Omental fat pad (tissue), 4 donors: ENCODE measurements at places on chromosomes 12 and 14.

- no peak for DNase-seq
These were observed 808 bp downstream of the ITPR2 start for GRCh38 chr12:26831951-26832821.

DNA sequence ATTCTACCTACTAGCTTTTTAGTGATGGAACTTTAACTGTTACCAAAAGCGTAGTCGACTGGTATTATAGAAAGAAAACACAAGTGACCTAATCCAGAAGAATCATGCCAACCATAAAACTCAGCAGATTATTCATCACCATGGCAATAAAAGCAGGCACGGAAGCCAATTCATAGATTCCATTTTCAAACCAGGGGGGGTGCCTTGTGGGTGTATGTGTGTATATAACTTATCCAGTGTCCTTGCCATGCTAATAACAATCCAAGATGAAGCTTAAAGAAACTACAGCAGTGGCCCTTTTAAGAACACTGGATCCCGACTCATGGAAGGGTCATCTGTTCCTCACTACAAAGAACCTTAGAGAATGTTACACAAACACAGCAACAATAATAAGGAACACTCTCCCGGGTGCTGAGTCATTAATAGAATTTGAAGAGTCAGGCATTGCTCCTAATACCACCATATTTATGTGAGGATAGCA lies 61.0 kb downstream of the EPS8 start:
- no peak for DNase-seq

DNA sequence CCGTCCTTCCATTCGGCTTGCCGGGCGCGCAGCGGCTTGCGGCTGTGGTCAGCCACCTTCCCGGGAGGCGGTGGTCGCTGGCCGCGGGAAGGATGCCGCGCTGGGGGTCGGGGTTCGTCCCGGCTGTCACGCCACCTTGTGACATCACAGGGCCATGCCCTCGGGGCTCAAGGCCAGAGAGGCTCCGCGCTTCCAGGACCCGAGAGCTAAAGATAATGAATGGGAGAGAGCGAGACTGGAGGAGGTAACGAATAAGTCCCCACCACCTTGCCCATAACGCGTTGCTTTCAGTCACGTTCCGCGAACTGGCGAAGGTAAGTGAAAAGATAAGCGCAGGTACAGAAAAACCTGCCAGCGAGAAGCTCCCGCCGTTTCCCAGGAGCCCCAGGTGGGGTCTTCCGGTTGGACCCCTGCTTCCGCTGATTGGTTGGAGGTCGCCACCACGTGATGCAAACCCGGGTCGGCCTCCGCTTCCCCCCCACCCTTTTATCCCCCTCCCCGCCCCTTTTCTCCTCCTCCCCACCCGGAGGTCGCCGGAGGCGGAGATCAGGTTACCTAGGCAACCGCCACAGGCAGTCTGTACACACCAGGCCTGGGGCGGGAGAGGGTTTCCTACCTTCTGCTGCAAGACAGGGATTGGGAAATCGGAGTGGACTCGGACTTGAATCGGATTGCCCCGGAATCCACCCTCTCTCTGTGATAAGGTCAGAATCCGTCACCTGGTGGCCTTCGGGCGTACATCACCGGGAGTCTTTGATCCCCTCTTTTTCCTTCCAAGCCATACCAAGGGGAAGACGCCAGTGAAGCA lies at the start of gene LRRC9:
LRRC9 (plus strand) TSS at position 575 of the 808 bp plus-strand sequence.
- no peak for DNase-seq

GRCh38 chr12:62426089-62426488 lies 40.5 kb upstream of the MON2 start:
- DNase-seq = no peak

DNA sequence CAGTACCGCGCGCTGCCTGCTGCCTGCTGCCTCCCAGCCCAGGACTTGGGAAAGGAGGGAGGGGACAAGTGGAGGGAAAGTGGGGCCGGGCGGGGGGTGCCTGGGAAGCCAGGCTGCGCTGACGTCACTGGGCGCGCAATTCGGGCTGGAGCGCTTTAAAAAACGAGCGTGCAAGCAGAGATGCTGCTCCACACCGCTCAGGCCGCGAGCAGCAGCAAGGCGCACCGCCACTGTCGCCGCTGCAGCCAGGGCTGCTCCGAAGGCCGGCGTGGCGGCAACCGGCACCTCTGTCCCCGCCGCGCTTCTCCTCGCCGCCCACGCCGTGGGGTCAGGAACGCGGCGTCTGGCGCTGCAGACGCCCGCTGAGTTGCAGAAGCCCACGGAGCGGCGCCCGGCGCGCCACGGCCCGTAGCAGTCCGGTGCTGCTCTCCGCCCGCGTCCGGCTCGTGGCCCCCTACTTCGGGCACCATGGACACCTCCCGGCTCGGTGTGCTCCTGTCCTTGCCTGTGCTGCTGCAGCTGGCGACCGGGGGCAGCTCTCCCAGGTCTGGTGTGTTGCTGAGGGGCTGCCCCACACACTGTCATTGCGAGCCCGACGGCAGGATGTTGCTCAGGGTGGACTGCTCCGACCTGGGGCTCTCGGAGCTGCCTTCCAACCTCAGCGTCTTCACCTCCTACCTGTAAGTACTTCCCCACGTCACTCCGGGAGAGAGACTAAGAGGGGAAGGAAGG lies at the start of gene LGR5:
LGR5 (plus strand) TSS at position 186 of the 732 bp plus-strand sequence; CDS start at position 469, 283 bp downstream.
- no peak for DNase-seq

- DNase-seq = no peak
These were observed 51.8 kb upstream of the ESRRB start for GRCh38 chr14:76324133-76324532.

DNA sequence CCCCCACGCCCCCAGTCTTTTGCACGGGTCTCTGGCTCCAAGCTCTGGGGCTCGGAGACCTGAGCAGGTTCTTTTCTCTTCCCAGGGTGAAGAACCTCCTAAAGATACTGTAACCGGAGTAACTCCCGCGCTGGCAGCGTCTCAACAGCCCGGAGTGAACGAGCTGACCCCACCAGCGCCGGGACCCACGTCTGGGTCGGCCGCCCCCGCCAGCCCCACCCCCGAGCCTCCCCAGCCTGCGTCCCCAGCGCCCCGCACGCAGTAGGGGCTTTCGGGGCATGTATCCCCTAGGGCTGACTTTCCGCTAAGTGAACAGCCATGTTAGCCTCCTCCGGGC lies 858 bp downstream of the SLC35F4 start:
- no peak for DNase-seq

DNA sequence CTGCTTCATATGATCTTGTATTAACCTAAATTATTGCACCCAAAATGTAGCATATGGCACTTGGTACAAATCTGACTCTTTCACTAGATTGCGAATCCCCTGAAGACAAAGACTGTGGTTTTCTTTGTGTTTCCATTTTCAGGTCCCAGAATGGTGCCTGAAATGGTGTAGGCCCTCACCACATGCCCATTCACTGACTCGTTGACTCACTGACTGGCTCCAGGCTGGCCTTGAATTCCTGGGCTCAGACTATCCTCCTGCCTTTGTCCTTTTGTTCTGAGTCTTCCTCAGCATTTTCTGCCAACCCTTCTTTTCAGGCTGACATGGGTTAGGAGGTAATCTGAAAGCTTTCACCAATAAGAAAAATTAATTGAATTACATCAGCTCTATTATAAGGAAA lies 368.7 kb upstream of the GARIN6 start:
- no peak for DNase-seq

DNA sequence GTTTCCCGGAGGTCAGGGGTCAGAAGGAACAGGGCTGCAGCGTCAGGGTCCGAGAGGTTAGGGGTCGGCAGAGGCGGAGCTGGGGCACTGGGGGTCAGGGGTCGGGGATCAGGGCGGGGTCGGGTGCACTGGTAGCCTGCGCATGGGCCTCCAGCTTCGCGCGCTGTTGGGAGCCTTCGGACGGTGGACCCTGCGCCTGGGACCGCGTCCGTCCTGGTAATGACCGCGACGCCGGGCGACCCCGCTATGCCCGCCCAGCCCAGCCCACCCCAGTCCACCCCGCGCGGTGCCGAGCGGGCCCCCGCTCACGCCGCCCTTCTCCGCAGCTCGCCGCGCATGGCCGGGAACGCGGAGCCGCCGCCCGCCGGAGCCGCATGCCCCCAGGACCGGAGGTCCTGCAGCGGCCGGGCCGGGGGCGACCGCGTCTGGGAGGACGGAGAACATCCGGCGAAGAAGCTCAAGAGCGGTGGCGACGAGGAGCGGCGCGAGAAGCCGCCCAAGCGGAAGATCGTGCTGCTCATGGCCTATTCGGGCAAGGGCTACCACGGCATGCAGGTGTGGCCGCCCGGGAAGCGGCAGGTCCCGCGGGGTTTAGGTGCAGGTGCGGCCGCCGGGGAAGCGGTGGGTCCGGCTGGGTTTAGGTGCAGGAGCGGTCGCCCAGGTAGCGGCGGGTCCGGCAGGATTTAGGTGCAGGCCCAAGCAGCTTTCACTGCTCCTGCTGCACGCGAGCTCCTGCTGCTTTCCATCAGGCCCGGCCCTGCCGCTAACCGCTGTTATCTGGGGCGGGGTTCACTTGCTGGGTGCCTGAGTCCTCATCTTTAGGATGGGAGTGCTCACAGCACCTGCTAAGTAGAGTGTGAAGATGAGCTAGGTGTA lies 743 bp downstream of the PUS1 start:
- no peak for DNase-seq

GRCh38 chr12:9364224-9365176 lies 156.3 kb upstream of the PZP start:
- no peak for DNase-seq

GRCh38 chr12:67096533-67097318 lies 172.4 kb upstream of the CAND1 start:
- no peak for DNase-seq
